ENCODE measurements at places on chromosomes 1 and 21.

GRCh38 chr1:243256590-243256989, 749 bp downstream of the SDCCAG8 start:
- DNase-seq = no peak

DNA sequence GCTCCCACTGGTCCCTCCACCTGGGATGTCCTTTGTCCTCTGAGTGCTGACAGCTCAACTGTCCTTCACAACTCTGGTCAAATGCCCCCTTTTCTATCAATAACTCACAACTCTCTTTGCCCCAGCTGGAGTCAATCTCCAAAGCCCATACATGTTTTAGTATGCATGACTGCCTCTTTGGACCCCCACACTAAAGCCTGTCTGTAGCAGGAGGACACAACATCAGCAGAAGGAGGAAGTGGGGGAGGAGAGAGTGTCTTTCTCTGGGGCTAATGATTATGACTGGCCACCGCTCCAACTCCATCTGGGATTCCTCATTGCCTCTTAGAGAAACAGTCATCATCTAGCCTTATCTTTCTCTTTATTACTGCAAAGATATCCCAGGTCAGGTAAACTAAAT, 186.6 kb upstream of the FGGY start:
- DNase-seq = no peak

- no peak for DNase-seq
Measured at GRCh38 chr1:168696125-168696760, 32.8 kb downstream of the DPT start.

DNA sequence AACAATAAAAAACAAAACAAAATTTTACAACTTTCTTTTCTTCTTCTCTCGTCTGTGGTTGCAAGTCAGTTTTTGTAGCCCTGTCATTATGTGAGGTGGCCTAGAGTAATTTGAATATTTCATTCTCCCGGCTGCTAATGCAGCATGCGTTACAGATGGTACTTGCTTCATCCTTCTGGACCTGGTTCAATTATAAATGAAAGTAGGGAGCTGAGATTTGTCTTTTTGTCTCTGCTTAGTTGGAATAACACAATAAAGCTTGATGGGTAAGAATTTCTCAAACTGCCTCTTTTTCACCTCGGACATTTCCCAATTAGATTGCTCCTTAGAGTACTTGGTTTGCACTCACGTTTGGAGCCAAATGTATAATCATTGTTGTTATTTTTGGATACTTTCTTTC, 201.6 kb downstream of the PBX1 start:
- DNase-seq = no peak

GRCh38 chr1:91651243-91651642, 150.6 kb downstream of the CDC7 start:
- no peak for DNase-seq

DNA sequence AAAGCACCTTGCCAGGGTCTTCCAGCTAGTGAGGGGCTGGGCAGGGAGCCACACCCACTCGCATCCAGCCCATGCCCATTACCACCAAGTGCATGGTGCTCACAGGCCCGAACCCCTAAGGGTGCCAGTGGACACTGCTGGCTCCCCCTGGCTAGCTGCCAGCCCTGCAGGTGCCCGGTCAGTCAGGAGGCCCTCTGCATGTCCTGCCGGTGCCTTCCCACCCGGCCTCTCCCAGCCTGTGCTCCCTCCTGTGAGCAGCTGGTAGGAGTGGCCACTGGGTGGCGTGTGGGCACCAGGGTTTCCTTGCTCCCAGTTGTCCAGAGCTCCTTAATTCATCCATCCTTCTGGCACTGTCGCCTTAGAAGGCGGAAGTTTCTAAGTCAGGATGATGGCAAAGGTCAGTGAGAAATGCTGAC, 33.4 kb downstream of the QSOX1 start:
- DNase-seq = no peak
